Keratinocyte (primary cell): ENCODE measurements at places on chromosomes 13 and 19.

DNA sequence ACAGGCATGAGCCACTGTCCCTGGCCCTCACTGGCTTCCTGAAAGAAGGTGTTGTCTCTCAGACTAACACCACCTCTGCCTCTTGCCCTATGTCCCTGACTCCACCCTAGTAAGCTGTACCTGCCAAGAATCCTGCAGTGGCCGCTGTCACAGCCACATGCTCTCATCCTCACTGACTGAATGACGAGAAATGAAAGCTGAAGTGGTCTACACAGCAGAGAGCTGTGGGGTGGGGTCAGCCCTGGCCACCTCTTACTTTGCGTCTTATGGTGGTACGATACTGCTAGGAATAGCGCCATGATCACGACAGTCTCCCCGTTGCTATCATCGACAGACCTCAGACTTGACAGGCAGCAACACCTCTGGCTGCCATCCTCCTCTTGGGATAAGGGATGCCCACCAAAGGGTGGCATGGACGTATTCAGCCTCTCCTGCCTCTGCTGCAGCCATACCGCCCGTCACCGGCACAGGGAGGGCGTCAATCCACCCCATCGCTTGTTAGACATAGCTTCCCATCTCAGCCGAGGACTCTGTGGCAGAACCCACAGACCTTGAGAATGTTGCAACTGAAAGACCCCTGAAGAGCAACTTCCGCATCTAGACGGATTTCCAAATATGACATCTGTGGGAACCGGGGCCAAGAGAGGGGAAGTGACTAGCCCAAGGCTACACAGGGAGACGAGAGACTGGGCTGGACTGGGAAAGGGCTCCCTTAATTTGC lies 809 bp downstream of the MYO1F start:
- no peak for DNase-seq

- DNase-seq = no peak
These were observed 16.0 kb upstream of the KBTBD6 start for GRCh38 chr13:41148419-41149283.

GRCh38 chr19:10010247-10010691 lies at the start of gene COL5A3:
Gene COL5A3, minus strand, starts transcription at chr19:10010504. Its CDS starts 119 bp downstream, at chr19:10010385.
- no peak for DNase-seq

GRCh38 chr13:28954419-28954725 lies 134.2 kb downstream of the MTUS2 start:
- DNase-seq = no peak

DNA sequence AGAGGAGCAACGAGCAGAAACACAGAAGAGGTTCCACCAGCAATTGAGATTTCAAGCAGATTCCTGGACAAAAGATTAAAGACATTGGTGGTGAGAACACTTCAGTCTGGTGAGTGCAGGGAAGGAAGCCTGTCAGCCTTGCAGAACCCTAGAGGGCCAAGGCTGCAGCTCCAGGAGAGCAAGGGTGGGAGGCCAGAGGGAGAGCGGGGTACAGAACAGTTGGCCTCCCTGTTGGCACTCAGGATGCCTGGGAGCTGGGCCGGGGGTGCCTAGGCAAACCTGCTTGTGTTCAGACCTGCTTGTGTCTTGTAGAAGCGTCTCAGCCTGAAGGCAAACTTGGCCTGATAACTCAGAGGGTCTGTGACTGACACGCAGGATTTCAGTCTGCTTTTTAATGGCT lies 5.1 kb upstream of the LIN7B start:
- no peak for DNase-seq

DNA sequence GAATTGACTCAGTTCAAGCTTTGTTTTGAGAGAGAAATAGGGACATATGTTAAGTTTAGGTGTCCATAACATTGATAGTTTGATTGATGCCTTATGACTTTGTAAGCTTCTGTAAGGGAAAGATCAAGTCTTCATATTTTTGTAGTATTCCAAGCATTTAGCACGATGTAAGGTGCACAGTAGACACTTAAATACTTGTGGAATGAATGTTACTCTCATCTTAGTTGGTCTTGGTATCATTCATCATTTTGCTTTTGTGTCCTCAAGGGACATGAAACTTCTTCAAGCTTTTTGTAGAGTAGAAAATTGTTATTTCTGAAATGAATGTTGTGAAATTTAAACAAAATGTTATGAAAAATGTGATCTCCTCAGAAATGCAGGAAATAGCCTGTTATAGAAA lies 10.1 kb downstream of the TDRD3 start:
- DNase-seq = no peak

GRCh38 chr13:30572859-30573275 lies 44.9 kb upstream of the USPL1 start:
- no peak for DNase-seq

GRCh38 chr13:64130171-64130570 lies 2714.5 kb upstream of the PCDH20 start:
- DNase-seq = no peak

DNA sequence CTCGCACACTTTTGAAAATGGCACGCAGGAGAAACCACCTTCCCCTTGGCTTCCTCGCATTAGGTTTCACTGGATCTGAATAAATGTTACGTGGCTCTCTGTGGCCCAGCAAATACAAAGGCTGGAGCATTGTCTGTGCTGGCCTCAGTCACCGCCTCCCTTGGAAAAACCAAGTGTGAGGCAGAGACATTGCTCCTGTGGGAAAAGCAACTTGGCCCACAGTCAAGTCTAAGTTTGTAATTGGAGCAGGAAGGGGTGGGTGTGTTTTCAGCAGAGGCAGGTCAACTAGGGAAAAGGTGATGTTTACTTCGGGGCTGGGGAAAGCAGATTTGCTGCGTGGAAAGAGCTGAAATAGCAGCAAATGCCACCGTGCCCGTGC lies 101.6 kb downstream of the IRS2 start:
- no peak for DNase-seq

GRCh38 chr19:16660763-16661479 lies at the start of gene TMEM38A:
Gene TMEM38A, plus strand, starts transcription at chr19:16661139. Its CDS starts 79 bp downstream, at chr19:16661218.
- no peak for DNase-seq

DNA sequence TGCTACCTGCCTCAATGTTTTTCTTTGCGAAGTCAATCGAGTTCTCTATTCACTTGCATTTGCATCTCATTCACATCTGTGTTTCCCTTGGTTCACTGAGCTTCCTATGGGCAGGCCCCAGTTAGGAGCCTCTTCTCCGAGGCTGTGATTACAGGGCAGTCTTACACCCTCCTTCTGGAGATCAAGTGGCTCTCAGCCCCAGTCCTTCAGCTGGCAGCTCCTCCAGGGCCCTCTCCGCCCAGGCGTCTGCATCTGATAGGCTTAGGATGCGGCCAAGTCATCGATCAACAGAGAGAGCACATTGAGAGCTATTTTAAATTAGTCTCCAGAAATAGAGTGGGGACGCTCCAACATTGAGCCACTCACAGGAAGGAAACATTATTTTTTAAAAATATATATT lies 44.2 kb downstream of the MBNL2 start:
- DNase-seq = no peak

GRCh38 chr13:31885994-31886393 lies 145.6 kb upstream of the FRY start:
- DNase-seq = no peak

DNA sequence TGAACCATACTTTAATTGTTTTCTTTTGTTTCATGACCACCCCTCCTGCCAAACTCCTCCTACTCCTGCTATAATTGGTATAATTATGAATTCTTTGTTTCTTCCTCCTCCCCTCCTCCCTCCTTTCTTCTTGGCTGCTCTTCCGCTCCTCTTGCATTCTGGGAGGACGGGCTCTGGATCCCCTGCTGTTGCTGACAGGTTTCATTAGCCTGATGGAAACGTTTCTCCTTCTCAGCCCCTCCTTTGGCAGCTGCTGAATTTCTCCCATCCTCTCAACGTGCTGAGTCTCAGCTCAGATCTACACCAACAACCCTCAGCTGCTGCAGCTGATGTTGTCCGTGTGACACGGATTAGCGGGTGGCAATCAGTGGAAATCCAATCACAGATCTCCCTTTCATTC lies 97.1 kb upstream of the UBAC2 start:
- no peak for DNase-seq

- DNase-seq = no peak
These were observed 3.0 kb upstream of the MATK start for GRCh38 chr19:3788996-3789778.

DNA sequence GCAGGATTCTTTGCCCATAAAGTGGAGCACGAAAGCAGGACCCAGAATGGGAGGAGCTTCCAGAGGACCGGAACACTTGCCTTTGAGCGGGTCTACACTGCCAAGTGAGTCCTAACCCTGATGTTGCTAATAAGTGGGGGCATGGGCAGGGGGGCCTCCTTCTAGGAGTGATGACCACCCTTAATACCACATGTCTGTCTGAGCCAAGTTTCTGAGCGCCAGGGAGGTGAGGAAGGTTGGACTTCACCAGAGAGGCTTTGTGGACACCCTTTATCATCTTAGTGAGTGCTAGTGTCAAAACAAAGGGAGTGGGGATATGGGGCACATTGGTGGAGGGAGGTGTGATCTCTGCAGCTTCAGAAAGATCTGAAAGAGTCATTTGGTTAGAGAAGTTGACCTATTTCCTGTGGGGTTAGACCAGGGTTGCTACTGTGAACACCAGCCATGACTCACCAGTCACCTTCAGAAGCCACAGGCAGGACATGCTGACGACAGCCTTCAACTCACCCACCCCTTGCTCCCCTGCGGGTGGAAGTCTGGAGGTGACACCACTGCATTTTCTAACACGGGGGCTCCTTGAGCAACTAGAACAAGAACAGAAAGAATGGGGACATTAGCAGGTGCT lies 8.8 kb downstream of the ALOX5AP start:
- DNase-seq = no peak

GRCh38 chr13:107124129-107124718 lies 556.3 kb upstream of the ARGLU1 start:
- DNase-seq = no peak
